Tibial nerve (tissue), 4 donors: ENCODE measurements at places on chromosomes 3 and 15.
A peak's percentile ranks its signal among the peaks of the same experiment; 100 is the strongest.

DNA sequence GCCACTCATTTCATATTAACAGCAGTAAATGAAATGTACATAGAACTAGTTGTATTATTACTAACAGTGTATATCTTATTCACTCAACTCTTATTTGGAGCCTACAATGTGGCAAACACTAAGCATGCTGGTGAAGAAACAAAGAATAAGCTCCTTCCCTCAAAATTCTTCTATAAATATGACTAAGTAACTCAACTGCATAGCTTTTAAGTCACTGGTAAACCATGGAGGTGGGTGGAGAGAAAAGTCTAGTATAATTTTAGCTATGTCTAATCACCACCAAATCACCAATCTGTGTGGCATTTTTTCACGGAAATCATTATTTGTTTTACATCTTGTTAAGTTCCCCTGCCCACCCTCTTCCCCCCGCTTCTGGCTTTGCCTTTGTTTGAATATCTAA, 17.5 kb downstream of the COPS2 start:
- no peaks in the 10 kb centered on the region for H3K27me3 ChIP-seq
- no peak for DNase-seq
- peaks cover 2% of the 10 kb centered on the region for H3K36me3 ChIP-seq
- H3K4me1 ChIP-seq: no peaks in the 10 kb centered on the region
- no peak overlapping the region for H3K27ac ChIP-seq

- no peak overlapping the region for H3K27ac ChIP-seq
- DNase-seq: no peak
- no peaks in the 10 kb centered on the region for H3K36me3 ChIP-seq
- H3K4me3 ChIP-seq: no peak overlapping the region
Observed at GRCh38 chr3:148642616-148643015, 55.1 kb upstream of the AGTR1 start.

- H3K4me1 ChIP-seq: peaks cover 100% of the 10 kb centered on the region
- peak overlapping the region; percentile 5 for H3K27ac ChIP-seq
- DNase-seq: no peak
- H3K4me3 ChIP-seq: no peak overlapping the region
- H3K36me3 ChIP-seq: peaks cover 14% of the 10 kb centered on the region
- H3K27me3 ChIP-seq: no peaks in the 10 kb centered on the region
Observed at GRCh38 chr3:46930166-46930944, 46.2 kb downstream of the CCDC12 start.

DNA sequence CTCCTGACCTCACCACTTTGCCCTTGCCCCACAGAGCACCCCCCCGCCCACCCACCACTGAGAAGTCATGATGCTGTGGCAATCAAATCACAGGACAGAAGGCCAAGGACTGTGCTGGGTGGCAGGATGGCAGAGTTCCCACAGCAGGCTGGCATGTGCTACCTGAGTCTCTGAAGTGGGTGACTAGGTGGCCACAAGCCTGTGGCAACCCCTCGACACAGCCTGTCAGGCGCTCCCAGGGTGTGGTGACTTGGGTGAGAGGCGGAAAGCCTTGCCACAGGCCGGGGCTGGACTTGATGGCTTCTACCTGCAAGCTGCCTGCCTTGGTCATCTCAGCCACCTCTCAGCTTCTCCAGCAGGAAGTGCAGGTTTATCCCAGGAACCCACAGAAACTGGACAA, 15.6 kb upstream of the DUSP7 start:
- H3K36me3 ChIP-seq: no peaks in the 10 kb centered on the region
- no peak overlapping the region for H3K27ac ChIP-seq
- no peak overlapping the region for H3K4me3 ChIP-seq
- DNase-seq: no peak
- H3K4me1 ChIP-seq: no peaks in the 10 kb centered on the region

- H3K36me3 ChIP-seq: no peaks in the 10 kb centered on the region
- no peak overlapping the region for H3K4me3 ChIP-seq
- DNase-seq: no peak
- no peak overlapping the region for H3K27ac ChIP-seq
- no peaks in the 10 kb centered on the region for H3K4me1 ChIP-seq
Observed at GRCh38 chr15:53625962-53626845, 133.3 kb downstream of the WDR72 start.

GRCh38 chr3:128946411-128946810, 47.5 kb downstream of the CFAP92 start:
- H3K27ac ChIP-seq: no peak overlapping the region
- H3K36me3 ChIP-seq: no peaks in the 10 kb centered on the region
- no peak for DNase-seq
- no peaks in the 10 kb centered on the region for H3K27me3 ChIP-seq
- no peaks in the 10 kb centered on the region for H3K4me1 ChIP-seq

DNA sequence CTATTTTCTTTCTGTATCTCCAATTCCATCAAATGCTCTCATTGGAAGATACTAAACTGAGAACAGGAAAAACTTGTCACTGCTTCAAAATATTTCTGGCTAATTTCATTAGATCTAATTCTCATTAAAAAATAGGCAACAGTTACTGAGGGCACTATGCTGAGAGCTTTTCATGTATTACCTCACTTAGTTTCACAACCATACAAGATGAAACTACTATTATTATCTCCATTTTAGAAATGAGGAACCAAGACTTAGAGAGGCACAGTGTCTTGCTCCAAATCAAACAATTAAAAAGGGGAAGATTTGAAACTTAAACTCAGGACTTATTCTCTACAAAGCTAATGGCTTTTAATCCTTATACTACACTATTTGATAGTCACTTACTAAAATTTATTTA, 7.2 kb upstream of the OTOL1 start:
- no peak for DNase-seq
- H3K27me3 ChIP-seq: no peaks in the 10 kb centered on the region
- no peaks in the 10 kb centered on the region for H3K4me1 ChIP-seq
- no peaks in the 10 kb centered on the region for H3K36me3 ChIP-seq

DNA sequence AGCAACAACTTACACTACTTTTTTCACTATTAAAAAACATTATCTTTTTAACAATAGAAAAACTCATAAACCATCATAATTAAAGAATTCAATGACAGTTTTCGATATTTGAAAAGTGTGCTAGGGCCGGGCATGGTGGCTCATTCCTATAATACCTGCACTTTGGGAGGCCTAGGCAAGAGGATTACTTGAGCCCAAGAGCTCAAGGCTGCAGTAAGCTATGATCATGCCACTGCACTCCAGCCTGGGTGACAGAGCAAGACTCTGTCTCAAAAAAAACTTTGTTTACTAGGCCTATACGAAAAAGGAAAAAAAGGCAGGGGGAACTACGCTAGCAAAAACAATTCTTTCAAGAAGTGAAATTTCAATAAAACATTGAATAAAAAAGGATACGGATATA, 28.1 kb downstream of the AVEN start:
- no peaks in the 10 kb centered on the region for H3K27me3 ChIP-seq
- no peak overlapping the region for H3K4me3 ChIP-seq
- no peaks in the 10 kb centered on the region for H3K4me1 ChIP-seq
- no peaks in the 10 kb centered on the region for H3K36me3 ChIP-seq
- DNase-seq: no peak

GRCh38 chr15:26689462-26689861, 83.4 kb downstream of the GABRB3 start:
- H3K27me3 ChIP-seq: no peaks in the 10 kb centered on the region
- no peak overlapping the region for H3K27ac ChIP-seq
